Germinal center (tissue), 1 donor: ENCODE measurements at places on chromosomes 5 and 9.
A peak's percentile ranks its signal among the peaks of the same experiment; 100 is the strongest.

GRCh38 chr5:180390441-180391190 is 37.5 kb upstream of the GFPT2 start:
- no peak for DNase-seq

DNA sequence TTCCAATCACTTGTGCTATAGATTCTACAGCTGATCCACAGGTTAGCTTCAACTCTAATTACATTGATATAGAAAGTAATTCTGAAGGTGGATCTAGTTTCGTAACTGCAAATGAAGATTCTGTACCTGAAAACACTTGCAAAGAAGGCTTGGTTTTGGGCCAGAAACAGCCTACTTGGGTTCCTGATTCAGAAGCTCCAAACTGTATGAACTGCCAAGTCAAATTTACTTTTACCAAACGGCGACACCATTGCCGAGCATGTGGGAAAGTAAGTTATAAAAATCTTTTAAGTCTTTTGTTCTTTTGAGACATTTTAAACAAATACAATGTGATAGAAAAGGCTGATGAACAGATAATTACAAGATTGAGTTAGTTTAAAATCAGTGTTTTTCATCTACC is 30.9 kb downstream of the ZFYVE16 start:
- DNase-seq: no peak

GRCh38 chr5:103511554-103511885 is 51.1 kb downstream of the NUDT12 start:
- no peak for DNase-seq

DNA sequence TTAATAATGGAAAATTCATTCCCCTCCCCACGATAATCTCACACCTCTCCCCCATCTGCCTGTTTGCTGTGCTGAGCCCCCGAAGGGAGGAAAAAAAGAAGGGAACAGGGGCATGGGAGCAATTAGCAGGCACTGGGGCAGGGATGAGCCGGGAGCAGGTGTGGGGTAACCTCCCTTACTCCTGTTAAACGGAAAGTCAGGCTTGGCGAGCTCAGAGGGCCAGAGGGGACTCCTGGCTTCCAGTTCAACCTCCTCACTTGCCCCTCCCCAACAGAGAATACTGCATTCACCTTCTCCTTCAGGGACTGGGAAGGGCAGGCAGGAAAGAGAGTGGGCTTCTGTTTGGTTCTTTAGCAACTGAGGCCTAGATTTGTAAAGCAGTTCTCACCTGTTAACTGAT is 1.6 kb downstream of the AFAP1L1 start:
- no peak for DNase-seq

DNA sequence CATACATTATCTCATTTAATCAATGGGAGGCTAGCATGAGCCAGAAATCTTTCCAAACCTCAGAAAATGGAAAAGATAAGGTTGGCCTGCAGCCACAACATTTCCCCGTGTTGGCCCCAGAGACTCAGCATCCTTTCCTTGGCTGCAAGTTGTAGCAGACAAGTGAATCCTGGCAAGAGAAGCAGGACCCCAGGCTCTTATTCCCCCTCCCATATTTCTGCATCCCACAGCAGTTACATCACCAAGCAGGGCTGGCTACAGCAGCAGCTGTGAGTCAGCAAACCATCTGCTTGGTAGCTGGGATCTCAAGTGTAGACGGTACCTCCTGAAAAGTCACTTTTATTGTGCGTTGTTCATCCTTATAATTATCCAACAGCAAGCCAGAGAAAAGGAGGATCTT is 212.4 kb downstream of the GNA14 start:
- DNase-seq: no peak

DNA sequence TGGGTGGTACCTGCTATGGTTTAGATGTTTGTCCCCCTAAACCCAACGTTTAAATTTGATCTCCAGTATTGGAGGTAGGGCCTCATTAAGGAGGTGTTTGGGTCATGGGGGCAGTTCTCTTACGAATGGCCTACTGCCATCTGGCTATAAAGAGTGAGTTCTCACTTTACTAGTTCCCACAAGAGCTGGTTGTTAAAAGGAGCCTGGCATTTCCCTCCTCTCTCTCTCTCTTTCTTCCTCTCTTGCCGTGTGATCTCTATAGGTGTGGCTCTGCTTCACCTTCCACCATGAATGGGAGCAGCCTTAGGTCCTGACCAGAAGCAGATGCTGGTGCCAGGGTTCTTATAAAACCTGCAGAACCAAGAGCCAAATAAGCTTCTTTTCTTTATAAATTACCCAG is 193.2 kb upstream of the CDH6 start:
- DNase-seq: no peak

GRCh38 chr5:24407466-24407865 is 237.3 kb downstream of the CDH10 start:
- DNase-seq: no peak

GRCh38 chr5:157303667-157304327 is 37.9 kb downstream of the CYFIP2 start:
- DNase-seq: no peak

DNA sequence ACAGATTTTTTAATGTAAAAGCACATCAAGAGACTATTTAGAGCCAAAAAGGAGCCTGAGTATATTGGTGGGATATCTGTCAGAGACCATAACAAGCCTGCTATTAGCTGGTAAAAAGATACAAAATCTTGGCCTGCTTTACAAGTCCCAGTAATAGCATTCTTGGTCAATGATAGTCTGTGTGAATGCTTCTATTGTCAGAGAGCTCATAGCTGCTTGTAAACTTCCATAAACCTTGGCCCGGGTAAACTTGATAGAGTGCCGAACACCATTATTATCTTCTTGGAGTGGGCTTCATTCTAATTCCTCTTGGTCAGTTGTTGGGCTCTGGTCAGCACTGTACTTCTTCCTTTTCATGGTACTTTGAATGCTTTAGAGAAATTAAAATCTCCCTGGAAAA is 64.0 kb downstream of the UBAP1 start:
- DNase-seq: no peak

- DNase-seq: no peak
Measured at GRCh38 chr5:88955403-88955802, 72.4 kb upstream of the MEF2C start.

DNA sequence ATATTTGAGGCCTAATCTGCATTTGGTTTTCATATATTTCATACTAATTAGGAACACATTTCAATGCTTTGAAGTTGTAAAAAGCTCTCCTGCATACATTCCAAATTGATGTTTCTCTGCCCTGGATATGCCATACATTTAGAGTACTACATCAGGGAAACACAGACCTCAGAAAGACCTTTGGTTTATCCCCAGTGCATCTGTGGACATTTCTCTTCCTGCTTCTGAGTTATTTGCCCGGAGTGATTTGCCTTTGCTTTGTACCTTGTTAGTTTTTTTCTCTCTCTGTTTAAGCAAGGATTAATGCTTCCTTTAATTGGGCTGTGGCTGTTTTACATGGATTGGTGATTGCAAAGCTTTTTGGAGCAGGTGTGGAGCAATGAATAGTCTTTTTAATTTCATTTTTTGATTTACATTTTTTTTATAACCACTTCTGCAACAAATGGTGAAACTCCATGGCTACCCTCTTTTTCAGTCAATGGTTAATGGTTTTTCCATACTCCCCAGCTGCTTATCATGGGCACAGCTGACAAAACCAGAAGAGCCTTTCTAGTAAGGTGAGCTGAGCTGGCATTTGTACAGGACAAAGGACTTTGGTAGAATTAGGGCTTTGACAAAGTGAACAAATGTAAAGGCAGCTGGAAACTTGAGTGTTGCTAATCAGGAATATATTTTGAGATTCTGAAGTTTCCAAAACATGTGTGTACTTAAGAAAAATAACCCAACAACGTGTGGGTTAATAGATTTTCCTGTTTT is 54.2 kb downstream of the ZSWIM6 start:
- DNase-seq: no peak

DNA sequence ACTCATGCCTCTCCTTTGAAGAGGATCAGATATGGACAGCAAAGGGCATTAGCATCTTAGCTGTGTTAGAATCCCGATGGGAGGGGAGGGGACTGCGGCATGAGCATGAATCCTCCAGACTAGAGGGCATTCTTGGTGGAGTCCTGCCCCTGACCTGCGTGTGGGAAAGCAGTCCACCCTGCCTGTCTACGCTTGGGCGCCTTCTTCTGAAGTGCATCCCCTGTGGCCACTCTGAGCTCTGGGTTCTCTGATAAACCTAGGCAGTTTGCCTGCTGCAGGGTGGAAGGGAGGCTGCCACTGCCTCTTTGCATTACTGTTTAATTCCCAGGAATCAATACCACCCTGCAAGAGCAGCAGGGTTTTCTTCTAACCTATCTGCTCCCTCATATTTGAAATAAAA is 169.3 kb downstream of the INSYN2B start:
- DNase-seq: no peak

DNA sequence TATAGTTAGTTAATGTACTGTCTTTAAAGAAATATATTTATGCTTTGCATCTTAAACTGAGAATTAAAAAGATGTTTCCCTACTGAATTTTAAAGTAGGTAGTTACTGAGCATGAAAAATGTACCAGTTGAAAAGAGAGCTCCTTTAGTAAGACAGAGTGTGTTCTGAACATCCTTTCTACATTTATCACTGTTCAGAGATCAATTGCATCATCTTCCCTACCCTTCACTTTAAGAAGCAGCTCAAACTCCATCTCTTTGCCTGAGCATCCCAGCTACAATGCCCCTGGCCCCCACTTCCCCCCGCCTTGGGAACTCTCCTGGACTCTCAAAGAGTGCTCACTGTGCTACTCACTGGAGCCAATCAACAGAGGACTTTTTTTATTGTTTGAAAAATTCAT is 164.7 kb downstream of the GNAQ start:
- no peak for DNase-seq

GRCh38 chr5:112189391-112189790 is 229.7 kb downstream of the EPB41L4A start:
- DNase-seq: no peak

DNA sequence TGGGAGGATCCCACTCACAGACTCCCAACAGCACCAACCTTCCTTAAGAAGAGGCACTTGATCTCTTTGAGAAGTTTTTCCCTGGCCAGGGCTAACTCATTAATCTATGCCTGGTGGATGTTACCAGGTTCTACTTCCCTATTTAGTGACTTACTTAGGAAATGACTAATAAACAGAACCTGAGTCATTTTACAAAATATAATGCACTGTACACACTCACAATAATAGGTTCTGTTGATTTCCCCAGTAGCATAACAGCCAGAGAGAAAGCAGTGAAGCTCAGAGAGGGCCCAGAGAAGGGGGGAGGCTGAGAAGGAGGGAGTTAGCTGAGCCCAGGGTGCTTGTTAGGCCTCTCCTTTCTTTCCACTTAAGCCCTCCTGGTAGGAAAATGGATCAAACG is 27.1 kb downstream of the FRMD3 start:
- no peak for DNase-seq

- no peak for DNase-seq
Measured at GRCh38 chr9:108673386-108673785, 182.4 kb downstream of the ACTL7B start.

DNA sequence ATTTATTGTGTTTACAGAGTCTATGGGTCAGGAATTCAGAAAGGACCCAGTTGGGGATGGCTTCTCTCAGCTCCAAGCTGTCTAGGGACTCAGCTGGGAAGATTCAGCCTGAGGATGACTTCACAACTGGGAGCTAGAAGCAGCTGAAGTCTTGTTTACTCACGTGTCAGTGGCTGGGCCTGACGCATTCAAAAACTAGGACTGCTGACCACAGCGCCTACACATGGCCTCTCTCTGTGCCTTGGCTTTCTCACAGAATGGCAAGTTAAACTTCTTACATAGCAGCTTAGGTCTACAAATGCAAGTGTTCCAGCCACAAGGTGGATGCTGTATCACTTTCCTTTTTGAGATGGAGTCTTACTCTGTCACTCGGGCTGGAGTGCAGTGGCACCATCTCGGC is 16.3 kb upstream of the PPP2CA start:
- DNase-seq: no peak

DNA sequence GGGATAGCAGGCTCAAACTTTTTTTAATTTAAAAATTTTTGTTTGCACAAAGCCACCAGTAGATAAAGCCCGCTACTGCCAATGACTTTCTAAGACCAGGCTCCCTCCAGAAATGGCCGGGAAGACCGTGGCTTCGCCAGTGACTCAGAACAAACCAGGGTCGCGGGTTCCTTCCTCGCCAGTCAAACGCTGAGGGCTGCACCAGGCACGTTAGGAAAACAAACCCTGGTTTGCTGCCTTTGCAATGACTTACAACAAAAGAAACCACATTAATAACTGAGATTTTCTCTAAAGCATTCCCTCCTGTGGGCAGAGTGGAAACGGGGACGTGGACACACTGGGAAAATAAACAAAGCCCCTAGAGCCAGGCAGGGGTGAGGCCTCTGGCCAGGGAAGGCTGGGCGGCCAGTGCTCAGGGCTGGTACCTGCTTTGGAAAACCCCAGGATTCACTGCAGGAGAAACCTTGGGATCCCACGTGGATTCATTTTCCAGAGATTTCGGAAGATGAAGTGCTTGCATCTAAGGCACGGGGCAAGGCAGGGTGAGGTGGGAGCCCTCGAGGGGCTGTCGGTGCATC is 3.8 kb downstream of the PRRX2 start:
- no peak for DNase-seq

GRCh38 chr9:36924757-36925432 is 109.2 kb downstream of the PAX5 start:
- no peak for DNase-seq

DNA sequence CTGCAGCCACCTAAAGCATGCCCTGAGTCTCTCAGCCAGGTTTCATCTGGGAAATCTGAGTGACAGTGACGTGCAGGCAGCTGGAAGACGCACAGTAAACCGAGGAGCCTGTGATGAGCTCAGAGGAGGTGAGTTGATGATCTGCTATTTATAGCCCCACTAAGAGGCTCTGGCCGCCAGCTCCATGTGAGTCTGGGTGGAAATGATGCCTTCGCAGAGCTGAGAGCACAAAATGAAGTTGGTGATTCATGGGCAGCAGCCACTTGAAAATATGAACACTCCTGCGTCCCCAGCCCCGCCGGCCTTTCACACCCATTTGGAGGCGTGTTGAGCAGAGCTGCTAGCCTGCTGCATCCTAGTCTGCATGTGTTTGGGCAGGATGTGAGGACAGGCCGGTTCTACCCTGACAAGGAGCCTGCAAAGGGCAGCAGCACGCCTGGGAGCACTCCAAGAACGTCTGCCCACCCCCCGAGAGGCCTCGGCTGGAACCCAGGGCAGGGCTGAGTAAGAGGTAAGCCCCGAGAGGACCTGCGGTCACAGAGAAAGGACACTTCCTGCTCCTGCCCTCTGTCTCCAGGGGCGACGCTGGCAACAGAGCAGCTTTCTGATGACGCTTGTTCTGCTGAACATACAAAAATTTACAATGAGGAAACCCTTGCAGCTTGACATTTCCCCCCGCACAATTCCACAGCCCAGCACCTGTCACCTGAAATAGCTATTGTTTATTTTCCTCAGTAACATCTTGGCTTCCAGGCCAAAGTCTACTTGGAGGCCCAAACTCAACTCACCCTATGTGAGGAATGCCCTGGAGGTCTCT is 25.1 kb upstream of the CDKN2AIPNL start:
- peak; percentile 50 for DNase-seq

DNA sequence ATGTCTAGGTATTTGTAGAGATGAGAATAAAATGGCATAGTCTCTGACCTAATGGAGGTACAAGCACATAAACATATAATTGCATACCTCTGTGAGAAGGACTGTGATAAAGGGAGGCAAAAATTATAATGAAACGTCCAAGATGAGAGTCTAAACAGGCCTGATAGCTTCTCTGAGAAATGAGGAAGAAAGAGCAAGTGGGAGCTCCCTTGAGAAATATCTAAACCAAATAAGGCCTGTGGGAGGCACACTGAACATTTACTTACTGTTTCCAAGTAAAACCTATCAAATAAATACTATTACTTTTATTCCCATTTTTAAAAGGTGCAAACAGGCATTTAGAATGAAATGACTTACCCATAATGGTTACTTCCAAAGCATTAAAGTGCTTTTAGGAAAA is 125.6 kb upstream of the PAPPA start:
- no peak for DNase-seq
